ENCODE measurements at places on chromosomes 3 and 15.

DNA sequence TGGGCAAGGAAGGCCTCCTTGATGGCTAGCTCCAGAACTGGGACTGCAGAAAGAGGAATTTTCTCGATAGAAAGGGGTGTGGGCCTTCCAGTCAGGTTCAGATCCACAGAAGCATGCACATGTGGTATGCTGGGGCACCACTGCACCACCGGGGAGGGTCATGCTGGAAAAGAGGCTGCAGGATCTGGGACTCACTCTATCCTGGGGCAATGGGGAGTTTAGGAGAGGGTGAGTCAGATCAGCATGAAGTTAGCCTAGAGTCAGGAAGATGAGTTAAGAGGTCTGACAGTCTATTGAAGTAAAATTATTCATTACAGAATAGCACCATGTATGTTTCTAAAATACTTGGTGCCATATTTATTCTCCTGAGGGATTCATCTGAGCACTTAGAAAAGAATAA lies 130.2 kb upstream of the TOPAZ1 start:
- no peak for DNase-seq

GRCh38 chr15:90154861-90155626 lies 46.1 kb upstream of the SEMA4B start:
- DNase-seq, result no peak

DNA sequence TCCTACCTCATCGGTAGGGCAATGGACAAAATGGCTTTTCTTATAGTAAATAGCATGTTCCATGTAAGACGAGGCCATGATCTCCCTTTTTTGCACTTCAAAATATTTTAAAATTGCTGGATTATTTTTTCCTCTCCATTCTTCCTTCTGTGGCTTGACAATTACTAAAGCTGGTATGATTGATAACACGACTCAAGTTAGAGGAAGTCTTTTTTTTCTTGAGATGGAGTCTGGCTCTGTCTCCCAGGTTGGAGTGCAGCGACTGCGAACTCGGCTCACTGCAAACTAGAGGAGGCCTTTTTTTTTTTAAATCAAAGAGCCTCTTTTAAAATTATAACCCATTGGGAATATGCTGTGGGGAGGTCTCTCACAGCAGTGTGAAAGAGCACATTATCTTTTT lies 124.5 kb upstream of the TBL1XR1 start:
- peak; percentile 40 for DNase-seq

DNA sequence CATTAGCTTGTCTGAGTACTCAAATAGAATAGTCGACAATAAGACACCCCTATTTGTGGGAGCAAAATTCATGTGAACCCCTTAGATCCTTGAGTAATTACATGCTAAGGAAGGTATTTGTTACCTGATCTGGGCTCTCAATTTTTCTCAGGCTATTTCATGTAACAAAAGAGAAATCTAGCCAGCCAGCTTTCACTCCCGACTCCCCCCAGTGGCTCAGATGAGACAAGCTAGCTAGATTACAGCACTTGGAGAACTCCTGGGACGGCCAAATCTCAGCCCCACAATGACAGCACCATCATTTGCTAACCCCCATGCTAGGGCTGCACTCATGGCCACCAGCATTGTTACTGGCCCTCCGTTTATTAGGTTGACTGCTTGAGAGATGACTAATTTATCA lies 41.3 kb downstream of the GLDN start:
- peak; percentile 47 for DNase-seq

GRCh38 chr3:196537319-196537984 lies 22.3 kb upstream of the SMCO1 start:
- peak; percentile 34 for DNase-seq

DNA sequence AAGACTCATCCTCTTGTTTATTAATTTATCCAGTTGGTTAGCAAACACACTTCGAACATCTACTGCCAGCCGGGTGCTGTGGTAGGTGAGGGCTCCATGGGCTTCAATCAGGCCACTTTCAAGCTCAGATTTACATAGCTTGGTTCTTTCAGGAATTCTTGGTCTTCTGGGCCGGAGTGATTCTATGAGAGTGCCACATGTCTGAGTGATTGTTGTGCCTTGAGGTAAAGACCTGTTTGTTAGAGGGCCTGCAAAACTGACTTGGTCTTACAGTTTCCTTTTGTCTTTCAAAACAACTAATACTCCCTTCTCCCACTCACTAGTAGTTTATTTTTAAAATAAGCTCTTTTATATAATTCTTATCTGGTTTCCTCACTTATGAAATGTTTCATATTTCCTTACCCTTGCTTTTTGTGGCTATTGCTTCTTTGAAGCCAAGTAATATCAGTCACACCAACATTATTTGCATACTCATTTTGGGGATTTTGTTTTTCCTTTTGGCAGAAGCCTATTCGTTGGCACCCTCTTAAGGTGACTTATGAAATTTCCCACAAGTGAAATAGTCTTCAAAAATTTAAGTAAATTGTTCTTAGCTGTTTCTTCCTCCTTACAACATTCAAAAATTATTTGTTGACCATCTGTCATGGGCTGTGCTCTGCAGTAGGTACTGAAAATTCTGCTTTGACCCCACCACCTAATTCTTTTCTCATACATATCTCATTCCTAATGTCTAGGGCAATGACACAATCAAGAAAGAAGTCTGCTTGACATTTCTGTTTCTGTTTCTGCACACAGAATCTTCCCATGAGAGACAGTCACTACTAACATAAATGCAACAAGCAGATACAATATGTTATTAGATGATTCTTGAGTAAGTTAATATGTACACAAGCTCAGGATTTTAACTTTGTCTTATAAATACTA lies 120.2 kb downstream of the LRRC28 start:
- peak; percentile 37 for DNase-seq

GRCh38 chr3:183220828-183221227 lies 32.2 kb upstream of the B3GNT5 start:
- DNase-seq, result no peak

DNA sequence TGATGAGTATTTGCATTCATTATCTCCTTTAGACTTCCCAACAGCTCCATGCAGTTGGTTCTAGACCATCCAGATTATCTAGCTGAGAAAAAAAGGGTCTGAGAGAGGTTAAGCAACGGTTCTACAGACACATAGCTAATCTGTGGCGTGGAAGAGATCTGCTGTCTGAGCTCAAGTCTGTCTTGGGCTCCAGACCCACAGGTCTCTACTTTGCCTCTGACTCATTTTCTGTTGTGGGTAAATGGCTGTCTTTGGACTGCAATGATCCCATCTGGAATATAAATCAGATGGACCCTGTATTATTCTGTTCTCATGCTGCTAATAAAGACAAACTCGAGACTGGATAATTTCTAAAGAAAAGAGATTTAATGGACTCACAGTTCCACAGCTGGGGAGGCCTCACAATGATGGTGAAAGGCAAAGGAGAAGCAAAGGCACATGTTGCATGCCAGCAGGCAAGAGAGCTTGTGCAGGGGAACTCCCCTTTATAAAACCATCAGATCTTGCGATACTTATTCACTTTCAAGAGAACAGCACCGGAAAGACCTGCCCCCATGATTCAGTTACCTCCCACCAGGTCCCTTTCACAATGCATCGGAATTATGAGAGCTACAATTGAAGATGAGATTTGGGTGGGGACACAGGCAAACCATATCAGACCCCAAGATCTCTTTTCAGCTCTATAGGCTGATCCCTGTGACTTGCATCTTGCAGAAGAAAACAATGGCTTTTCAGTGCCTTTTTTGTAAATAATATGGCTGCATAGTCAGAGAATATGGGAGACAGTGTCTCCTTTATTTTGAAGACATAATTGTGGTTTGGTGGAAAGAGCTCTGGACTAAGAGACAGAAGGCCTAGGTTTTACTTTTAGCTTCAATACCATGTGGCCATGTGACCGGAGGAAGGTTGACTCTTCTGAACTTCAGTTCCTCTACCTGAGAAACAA lies 24.7 kb downstream of the CEMIP start:
- no peak for DNase-seq

DNA sequence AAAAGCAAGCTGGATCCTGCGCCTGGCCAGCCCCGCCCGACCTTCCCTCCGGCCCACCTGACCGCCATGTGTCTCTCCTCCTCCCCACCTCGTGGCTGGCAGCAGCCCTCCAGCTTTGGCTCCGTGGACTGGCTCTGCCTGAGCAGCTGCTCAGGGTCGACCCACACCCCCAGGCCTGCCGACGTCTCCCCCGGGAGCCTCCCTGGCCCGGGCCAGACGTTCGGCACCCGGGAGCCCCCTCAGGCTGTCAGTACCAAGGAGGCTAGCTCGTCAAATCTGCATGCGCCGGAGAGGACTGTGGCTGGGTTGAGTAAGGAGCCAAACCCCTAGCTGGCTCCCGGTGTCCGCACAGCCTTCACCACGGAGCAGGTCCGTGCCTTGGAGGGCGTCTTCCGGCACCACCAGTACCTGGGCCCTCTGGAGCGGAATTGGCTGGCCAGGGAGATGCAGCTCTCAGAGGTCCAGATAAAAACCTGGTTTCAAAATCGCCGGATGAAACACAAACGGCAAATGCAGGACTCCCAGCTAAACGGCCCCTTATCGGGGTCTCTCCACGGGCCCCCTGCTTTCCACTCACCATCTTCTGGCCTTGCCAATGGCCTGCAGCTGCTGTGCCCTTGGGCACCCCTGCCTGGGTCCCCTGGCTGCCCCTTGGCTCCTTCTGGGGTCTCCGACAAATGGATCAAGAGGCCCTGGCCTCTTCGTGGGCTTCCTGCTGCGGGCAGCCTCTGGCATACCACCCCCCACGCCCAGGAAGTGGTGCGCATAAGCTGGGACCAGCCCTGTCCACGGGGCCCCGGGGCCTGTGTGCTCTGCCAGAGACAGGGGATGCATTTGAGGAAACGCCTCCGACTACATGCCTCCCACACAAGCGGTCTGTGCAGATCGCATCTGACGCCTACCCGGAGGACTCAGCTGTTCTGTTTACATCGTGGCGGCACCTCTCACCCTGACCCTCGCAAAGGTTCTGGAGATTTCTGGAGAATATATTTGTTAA lies 345.0 kb downstream of the ZNF385D start:
- no peak for DNase-seq

GRCh38 chr3:33826688-33827087 lies 28.3 kb downstream of the PDCD6IP start:
- DNase-seq, result no peak

DNA sequence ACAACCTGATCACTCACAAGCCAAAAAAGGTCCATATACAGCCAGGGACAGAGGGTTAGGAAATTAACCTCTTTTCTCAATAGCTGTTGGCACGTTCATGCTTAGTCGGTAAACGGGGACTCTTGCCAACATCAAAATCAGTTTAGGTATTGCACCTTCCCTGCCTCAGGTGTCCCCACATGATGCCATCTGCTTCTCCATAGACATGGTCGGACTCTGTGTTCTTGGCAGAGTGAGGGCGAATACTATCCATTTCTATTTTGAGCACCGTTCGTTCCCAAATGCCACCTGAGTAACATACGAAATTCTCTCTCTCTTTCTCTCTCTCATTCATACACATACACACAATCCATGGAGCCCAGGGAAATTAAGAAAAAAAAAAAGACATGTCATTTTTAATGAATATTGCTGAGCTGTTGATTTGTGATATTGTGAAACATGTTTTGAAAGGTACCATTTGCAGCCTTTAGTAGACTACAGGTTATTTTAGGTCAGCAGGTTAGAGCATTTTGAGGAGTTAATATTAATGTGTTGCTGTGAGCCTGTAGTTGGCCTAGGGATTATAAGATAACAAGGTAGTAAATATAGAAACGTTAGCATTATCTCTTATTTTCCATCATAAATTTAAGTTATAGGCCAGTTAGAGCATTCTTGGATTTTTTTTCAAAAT lies 78.5 kb downstream of the GHSR start:
- no peak for DNase-seq

DNA sequence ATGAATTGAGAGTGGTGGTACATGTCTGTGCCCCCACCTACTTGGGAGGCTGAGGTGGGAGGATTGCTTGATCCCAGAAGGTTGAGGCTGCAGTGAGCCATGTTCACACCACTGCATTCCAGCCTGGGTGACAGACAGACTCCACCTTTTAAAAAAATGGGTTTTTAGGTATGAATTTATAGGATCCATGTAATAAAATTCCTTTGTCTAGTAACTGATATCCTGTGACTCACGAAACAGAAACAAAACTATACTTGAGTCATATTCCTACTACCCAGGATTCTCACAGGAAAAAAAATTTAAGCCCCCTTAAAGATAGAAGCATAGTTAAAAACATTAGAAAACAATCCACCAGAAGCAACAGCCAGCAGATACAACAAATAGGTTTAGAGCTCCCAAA lies 10.0 kb upstream of the CRTC3 start:
- DNase-seq, result no peak

GRCh38 chr3:112619295-112619694 lies 21.6 kb downstream of the CCDC80 start:
- peak; percentile 21 for DNase-seq

GRCh38 chr3:123719862-123720453 lies 135.1 kb upstream of the HACD2 start:
- no peak for DNase-seq

DNA sequence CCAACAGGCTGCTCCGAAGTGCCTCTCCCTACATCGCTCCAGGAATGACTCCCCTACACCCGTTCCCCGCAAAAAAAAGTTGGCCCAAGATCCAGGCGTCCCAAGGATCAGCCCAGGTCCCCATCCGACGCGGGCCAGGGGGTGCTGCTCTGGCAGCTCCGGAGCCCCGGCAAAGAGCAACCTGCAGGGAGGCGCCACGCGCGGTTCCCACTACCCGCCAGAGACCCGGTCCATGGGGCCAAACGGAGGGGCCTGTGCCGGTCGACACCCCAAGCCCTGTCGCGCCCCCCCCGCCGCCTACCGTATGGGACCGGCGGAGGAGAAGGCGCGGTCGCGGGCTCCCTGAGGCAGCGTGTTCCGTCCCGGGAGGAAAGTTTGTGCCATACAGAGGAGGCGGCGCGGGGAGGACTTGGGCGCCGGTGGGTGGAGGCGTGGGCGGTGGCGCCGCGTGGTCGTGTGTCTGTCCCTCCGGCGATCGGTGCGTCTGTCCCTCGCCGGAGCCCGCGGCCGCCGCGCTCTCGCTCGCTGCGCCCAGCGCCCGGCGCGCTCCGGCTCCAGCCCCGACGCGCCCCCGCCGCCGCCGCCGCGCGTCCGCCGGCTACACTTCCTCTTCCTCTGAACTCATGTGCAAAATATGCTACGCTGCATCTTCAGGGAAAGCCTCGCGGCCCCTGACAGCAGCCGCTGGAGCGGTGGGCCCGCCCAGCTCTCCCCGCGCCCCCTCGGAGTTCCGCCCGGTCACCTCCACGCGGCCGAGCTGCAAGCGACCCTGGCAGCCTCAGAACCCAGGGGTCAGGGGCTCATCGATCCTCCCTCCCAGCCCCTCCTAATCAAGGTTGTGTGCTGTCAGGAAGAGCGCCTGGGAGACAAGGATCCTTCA lies at the start of gene RFTN1:
Gene RFTN1, minus strand, starts transcription at position 559 of the 880 bp plus-strand sequence. CDS start 19,830 bp downstream, outside the sequence.
- peak; percentile 69 for DNase-seq
